Left cardiac atrium (tissue), 4 donors: ENCODE measurements at places on chromosomes 3 and 15. TPM values are rescaled to one million over a fixed set of nuclear protein-coding genes. Genes with fewer than 3 reads are reported as not detected.

C3orf49 gene
- total RNA-seq: not detected

ROPN1 gene
- total RNA-seq: 0.29 TPM

DNA sequence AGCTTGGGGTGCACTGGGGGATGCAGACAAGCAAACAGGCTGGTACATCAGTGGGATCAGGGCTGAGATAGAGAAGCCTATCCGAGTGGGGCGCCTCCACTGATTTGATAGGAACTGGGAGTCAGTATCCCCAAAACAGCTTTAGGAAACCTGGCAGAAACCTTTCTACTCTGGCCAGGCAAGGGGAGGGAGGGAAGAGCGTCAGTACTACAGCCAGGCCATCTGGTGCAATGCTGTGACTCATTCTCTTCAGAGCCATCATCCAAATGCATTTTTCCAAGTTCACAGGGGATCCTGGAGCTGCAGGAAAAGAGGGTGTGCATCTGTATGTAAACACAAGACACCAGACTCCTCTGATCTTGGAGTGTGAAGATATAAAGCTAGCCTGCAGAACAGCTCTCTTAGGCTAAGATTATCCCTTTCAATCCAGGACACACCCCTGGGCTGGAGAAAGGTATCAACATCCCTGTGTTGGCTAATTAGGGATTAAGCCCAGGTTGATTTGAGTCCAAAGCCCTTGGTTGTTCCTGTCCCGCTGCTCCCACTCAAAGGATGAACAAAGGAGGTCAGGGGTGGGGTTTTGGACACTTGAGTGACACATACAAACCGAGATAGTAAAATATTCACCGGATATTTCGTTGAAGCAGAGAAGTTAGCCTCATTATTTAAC lies 9.3 kb downstream of the GALNT15 start:
- peak; percentile 31 for DNase-seq

DNA sequence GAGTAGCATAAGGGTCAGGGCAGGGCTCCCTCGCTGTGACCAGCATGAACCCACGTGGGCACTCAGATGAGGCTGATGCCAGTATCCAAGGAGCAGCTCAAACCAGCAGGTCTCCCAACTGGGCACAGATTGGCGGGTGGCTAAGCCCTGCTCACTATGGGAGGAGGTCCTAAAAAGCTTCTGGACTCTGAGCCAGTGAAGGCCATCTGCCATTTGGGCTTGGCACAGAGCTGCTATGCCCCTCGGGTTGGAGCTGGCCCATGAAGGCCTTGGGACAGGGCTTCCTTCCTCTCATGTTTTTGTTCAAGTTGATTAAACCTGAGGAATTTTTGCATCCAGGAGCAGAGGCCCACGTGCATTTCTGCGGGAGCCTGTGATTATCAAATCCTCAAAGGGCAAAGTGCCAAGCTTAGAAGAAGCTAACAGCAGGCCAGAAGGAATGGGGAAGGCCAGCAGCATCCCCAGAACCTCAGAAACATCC lies 4.3 kb upstream of the STRA6 start:
- DNase-seq: no peak

DNA sequence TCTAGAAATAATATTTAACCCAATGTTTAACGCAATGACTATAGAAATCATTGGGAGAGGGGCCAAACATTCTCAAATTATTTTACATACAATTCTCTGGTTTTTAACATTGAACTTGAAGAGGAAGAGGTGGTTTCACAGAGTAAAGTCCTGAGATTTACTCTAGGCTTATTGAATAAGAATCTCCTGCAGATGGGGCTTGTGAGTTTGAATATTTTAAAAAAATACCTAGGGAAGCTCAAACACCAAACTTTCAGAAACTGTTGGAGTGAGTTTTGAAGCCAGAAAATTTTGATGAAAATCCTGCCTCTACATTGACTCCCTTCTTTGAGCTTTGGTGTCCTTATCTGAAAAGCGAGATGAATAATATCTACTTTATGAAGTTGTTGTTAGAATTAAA lies 906.6 kb downstream of the TUSC7 start:
- DNase-seq: no peak

- DNase-seq: no peak
Observed at GRCh38 chr3:153289334-153289808, 127.3 kb downstream of the RAP2B start.

ABHD17C gene
- total RNA-seq: 3.3 TPM

RBPMS2 gene
- total RNA-seq: 312 TPM

DNA sequence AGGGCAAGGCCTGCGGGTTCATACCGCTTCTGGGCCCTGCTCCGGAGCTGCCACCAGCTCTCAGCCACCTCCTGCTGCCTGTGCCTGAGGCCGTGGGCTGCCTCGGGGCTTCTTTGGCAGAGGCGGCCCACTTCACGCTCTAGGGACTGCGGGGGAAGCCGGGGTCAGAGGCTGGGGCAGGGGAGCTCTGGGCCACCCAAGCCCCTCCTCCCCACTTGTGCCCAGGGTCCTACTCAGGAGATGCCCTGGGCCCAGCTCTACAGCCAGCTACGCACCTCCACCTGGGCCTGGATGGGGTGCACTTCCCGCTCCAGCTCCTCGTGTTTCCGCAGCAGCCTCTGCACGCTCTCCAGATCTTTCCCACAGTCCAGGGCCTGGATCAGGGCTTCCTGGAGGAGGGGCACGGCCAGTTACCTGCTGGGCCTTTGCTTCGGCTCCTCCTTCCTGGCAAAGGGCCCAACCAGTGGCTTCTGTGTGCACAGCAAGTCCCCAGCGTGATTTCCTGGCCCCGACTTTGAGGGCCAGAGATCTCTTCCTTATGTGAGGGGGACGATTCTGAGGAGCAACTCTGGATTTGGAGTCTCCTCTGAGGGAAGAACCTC lies 24.0 kb downstream of the PLA2G4B start:
- DNase-seq: no peak

C3orf70 gene
- total RNA-seq: 3.1 TPM

DNA sequence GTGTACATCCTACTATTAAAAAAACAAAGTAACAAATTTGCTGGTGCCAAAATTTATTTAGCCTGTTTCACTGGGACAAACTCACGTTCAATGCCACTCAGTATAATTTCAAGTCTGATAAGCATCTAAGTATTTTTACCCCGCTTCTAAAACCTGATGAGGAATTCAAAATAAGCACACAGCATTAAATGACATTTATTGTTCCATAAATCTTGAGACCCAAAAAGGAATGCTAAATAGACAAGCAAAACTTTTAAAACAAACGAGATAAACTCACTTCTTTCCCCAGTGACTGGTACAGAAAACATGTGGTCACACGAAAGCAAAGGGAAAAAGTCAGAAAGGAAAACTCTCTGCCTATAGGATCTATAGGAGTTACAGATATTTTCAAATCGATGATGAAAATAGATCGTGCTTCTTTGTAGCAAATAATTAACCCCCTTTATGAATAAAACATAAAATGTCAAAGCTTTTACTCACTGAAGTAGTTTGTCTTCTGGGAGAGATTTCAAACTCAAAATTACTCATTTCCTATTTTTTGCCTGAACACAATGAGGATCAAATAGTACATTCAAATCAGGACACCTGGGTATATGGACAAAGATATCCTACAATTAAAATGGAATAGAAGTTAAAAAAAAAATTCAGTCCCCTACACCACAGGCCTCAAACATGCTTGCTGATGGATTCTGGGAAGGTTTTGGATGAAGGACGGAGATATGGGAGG lies 51.7 kb downstream of the UBP1 start:
- DNase-seq: no peak

GRCh38 chr15:68285259-68285980 lies 7.9 kb downstream of the FEM1B start:
- no peak for DNase-seq

NANOGP8 gene
- total RNA-seq: not detected

DNA sequence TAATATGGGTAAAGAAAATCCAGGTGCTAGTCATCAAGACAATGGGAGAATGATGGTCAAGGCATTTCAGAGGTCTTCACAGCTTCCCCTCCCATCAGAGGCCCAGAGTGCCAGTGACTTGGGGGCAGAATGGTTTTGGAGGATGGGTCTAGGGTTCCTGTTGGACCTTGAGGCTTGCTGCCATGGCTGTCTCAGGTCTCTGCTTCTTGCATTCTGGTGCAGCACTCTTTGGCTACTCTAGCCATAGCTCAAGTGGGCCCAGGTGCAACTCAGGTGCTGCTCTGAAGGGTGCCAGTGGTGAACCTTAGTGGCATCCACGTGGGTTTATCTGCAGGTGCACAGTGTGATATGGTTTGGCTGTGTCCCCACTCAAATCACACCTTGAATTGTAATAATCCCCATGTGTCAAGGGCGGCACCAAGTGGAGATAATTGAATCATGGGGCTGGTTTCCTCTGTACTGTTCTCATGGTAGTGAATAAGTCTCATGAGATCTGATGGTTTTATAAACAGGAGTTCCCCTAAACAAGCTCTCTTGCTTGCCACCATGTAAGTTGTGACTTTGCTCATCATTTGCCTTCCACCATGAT lies 48.5 kb upstream of the PEX5L start:
- DNase-seq: no peak

- no peak for DNase-seq
Observed at GRCh38 chr3:49028298-49028672, 913 bp downstream of the IMPDH2 start.

- no peak for DNase-seq
Observed at GRCh38 chr15:98403169-98403568, 245.2 kb upstream of the IGF1R start.

XIRP1 gene
- total RNA-seq: 242 TPM

ABHD10 gene
- 30.9 TPM for total RNA-seq

CELF6 gene
- 0.86 TPM for total RNA-seq

PLA2G4F gene
- total RNA-seq: 1.5 TPM

HAPLN3 gene
- total RNA-seq: 3.3 TPM

GRCh38 chr3:1093217-1093616 lies 393 bp downstream of the CNTN6 start:
- DNase-seq: no peak

ANKUB1 gene
- total RNA-seq: not detected

- DNase-seq: no peak
Observed at GRCh38 chr15:27473845-27474244, 502.9 kb downstream of the GABRG3 start.

DNA sequence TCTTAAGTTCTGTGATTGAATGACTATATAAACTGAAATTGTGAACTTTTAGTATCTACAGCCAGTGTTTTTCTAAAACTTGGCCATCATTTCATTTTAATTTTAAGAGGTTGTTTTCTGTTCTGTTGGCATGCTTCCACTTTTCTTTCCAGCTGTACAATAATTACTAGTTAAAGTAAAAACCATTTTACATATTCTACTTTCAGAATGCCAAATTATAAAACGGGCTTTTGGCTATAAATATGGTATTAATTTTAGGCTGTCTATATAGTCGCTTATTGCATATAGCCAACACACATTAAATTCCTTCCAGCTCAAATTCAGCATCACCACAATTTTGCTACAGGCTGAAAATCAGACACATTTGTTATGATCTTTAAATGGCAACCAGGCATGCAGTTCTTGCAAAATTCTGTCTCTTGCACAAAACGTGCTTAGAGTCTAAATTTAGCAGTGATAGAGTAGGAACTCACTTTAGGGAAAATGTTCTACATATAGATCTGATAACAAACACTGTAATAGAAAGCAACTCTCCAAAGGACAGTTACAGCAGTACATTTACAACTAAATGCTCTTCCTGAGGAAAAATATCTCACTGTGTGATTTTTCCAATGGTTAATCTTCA lies 81.1 kb downstream of the BTD start:
- no peak for DNase-seq

DNA sequence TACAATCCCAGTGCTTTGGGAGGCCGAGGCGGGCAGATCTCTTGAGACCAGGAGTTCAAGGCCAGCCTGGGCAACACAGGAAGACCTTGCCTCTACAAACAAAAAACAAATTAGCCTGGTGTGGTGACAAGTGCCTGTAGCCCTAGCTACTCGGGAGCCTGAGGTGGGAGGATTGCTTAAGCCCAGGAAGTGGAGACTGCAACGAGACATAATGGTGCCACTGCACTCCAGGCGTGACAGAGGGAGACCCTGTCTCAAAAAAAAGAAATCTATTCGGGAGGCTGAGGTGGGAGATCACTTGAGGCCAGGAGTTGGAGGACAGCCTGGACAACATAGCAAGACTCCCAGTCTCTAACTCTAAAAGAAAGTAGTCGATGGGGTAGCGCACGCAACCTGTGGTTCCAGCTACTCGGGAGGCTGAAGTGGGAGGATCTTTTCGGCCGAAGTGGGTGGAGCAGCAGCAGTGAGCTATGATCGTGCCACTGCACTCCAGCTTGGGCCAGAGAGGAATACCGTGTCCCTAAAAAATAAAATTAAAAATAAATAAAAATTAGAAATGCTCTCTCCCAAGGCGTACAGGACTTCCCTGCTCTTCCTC lies 775 bp downstream of the C3orf33 start:
- peak; percentile 50 for DNase-seq

GRCh38 chr15:83873966-83874365 lies 220.0 kb downstream of the ADAMTSL3 start:
- DNase-seq: no peak

GRCh38 chr15:69997813-69998212 lies 99.9 kb downstream of the TLE3 start:
- peak; percentile 57 for DNase-seq

DNA sequence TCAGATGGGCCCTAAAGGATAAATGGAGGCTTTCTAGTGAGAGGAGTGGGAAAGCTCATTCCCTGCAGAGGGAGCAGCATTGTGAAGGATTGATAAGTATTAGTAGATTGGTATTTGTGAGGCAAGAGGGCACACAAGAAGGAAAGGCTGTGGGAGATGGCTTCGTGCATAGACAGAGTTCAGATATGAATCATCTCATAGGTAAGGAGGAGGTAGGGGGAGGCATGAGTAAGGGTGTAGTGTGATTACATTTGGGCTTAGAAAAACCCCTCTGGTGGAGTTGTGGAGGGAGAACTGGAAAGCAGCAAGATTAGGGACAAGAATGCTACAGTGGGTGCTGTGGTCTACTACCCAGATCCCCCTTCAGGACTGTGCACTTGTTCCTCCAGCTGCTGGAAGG lies 29.6 kb downstream of the ONECUT1 start:
- DNase-seq: no peak

DNA sequence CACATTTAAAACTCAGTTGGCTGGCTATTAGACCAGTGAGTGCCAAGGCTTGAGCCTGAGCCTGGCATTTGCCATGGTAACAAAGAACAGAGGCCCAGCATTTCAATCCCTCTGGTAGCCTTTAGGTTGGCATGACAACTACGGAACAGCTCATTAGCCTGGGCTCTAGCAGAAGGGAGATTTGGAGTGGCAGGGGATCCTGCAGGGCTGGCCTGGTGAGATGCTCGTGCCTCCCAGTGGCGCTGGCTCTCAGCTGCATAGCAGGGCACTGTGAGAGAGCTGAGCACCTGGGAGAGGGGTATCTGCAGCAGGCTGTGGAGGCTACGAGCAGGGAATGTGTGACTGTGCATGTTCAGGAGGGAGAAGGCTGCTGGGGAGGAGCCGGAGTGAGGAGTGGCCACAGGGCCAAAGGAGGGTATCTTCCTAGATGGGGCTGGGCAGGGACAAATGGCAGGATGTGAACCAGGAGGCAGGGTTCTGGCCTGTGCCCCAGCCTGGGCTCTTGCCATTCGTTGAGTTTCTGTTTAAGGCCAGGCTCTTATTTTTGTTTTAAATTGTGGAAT lies 5.6 kb upstream of the ABTB1 start:
- no peak for DNase-seq

TMEM212 gene
- total RNA-seq: not detected

DNA sequence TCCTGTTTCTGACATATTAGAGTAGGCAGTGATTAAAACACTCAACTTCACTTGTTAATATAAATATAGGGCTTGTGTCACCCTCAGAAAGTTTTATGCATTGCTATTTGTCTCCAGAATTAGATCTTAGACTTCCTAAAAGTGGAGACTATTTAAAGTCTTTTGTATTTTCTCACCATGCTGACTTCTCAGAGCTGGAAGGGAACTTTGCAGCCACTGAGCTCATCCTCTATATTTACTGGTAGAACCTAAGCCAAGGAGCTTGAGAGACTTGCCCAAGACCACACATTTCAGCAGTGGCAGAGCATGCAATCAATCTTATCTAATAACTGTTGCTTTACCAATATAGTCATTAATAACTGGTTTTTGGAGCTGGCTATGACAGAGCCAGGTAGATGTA lies 53.2 kb downstream of the STAC start:
- no peak for DNase-seq
